Left hindlimb (tissue), 1 donor: ENCODE measurements at places on chromosomes 3 and 15.

DNA sequence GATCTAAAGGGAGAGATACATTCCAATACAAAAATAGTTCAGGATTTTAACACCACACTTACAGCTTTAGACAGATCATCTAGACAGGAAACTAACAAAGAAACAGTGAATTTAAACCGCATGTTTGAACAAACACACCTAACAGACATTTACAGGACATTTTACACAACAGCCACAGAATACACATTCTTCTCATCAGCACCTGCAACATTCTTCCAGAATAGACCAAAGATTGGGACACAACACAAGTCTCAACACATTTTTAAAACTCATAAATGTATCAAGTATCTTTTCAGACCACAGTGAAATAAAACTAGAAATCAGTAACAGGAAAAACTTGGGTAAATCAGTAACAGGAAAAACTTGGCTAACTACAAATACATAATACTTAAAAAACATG, 256.3 kb downstream of the MCTP2 start:
- DNase-seq: no peak

DNA sequence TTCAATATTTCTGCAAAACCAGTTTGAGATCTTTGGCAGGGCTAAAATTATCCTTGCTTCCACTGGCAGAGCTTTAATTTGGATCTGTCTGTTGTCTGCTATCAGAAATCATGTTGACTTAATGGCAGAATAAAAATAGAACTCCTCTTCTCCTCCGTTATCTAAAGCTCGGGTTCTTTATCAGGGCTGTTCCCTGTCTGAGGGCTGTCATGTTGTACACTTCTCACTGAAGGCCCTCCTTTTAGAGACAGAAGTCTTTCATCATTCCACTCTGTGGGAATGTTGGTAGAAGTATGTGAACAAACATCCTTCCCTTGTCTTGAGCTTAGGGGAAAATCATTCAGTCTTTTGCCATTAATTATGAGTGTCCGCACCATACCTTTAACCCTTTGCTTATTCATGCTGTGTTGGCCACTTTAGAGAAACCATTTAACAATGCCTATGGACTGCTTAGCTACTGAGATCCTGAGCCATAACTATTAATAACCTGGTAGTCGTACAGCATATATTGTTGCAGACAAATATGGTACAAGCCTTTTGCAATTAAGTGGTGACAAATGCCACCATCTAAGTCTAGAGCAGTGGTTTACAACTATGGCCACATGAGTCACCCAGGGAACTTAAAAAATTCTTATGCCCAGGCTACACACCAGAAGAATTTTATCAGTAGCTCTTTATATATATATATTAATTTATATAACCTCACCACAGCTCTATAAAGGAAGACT, 226.0 kb upstream of the TPM1 start:
- DNase-seq: no peak

DNA sequence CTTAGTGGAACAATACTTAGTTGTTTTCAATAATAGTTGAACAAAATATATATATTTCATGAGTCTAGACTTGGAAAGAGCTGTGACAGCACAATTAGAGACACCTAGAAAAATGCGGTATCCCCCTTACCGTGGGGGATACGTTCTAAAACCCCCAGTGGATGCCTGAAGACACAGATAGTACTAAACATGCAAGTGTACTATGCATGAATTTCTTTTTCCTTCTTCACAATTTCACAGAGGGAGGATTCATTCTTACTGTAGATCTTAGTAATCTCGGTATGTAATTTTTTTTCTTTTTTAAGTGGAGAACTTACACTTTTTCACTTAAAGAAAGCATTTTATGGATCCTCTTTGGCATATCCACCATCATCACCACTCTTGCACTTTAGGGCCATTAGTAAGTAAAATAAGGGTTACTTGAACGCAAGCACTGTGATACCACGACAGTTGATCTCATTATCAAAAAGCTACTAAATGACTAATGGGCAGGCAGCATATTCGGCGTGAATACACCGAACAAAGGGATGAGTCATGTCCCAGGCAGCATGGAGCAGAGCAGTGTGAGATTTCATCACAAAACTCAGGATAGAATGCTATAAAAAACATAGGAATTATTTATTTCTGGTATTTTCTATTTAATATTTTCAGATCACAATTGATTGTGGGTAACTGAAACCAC, 72.3 kb upstream of the ZNF280D start:
- no peak for DNase-seq

GRCh38 chr3:71786217-71786549, 1.2 kb upstream of the PROK2 start:
- DNase-seq: peak; percentile 36

DNA sequence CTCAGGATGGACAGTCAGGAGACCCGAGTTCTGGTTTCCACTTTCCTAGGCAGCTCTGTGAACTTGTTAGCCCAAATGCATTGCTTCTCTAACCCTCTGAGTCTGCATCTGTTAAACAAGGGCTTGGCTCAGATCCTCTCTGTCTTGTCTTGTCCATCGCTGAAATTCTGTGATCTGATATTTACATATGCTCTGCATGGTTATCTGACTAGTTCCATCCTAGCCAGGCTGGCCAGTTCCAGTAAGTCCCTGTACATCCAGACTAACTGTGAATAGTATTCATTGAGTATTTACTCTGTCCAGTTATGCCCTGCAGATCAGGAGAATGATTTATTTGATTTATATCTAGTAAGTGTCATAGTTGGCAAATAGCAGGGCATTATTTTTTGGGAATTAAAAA, 27.0 kb upstream of the SV2B start:
- DNase-seq: no peak

GRCh38 chr15:87219650-87220615, 1036.6 kb downstream of the NTRK3 start:
- DNase-seq: no peak

DNA sequence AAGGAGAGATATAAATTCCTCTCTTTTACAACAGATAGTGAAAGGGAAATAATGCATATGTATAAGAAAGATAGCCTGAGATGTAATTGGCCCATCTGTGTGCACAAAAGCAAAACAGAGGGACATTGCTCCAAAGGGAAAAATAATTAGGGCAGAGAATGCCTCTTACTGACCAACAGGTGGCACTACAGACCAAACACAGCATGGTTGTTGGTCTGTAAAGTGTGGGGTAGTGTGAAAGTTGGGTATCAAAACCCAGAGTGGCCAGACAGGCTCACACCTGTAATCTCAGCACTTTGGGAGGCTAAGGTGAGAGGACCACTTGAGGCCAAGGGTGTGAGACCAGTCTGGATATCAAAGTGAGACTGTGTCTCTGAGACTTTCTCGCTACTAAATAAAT, 4.5 kb upstream of the TLNRD1 start:
- DNase-seq: no peak

GRCh38 chr3:178297199-178297598, 239.0 kb upstream of the KCNMB2 start:
- no peak for DNase-seq

DNA sequence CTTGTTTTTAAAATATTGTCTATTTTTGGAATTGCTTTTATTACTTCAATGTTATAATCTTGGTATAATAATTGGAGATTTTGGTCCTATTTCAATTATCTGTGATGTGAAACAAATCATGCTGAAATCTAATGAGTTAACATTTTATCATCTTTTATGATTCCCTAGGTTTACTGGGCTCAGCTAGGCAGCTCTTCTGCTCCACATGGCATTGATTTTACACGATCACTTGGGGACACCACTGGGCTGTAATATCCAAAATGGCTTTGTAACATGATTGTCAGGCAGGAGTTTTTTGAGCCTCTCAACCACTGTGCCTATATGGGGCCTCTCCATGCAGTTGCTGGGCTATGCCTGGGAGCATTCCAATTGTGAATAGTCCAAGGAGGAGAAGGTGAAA, 163.3 kb downstream of the PYDC2 start:
- no peak for DNase-seq

GRCh38 chr3:5194801-5195509, 7.4 kb downstream of the EDEM1 start:
- no peak for DNase-seq

GRCh38 chr3:192884777-192885773, 32.6 kb downstream of the MB21D2 start:
- no peak for DNase-seq

- DNase-seq: peak; percentile 38
These were observed 646 bp upstream of the SLC35G2 start for GRCh38 chr3:136818191-136818768.

DNA sequence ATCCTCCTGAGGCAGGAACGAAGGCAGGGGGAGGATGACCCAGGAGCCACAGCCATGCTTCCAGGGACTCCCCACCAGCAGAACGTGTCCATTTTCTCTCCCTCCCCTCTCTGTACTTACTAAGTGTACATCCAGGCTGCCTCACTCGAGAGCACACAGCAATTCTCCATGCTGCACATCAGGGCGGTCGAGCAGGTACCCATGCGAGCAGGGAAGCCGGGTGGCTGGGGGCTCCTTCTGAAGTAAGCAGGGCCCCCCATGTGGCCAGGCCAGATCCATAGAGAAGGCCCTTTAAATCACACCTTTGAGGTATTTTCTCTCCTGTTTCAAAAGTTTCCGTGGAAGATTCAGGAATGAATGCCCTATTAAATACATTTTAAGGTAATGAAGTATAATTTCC, 41.2 kb upstream of the SLC6A11 start:
- no peak for DNase-seq

DNA sequence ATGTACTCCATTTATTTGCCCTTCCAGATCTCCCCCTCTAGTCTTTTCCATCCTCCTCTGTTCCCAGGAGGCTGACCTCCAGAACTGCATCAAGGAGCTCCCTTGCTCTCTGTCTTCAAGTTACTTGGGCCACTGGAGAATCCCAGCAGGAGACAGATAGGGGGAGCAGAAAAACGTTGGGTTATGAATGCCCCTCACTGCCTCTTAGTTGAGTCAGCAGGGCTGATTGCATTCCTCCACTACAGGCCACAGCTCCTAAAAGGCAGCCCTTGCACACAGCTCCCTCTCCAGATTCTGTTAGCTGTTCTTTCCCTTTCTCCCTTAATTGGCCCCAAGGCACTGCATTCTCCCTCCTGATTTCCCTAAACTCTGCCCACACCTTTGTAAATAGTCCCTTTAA, 12.4 kb upstream of the CEP152 start:
- no peak for DNase-seq

DNA sequence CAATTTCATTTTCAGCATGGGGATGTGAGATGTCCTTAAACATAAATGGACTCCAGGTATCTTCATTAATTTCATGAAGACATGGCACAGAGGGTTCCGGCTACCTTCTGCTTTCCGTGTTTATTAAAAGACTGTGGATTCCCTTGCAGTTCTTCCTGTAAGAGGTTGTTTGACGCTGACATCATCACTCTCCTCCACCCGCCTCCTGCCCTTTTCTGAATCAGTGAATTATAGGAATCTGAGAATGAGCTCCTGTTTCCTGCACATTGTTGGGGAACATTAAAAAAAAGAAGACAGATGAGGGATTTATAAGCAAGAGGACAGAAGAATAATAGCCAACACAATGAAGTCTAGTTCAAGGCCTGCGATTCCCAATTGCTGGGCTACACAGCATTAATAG, 191.3 kb downstream of the LPP start:
- no peak for DNase-seq

- no peak for DNase-seq
These were observed 354.3 kb upstream of the TRIM42 start for GRCh38 chr3:140323561-140323960.

DNA sequence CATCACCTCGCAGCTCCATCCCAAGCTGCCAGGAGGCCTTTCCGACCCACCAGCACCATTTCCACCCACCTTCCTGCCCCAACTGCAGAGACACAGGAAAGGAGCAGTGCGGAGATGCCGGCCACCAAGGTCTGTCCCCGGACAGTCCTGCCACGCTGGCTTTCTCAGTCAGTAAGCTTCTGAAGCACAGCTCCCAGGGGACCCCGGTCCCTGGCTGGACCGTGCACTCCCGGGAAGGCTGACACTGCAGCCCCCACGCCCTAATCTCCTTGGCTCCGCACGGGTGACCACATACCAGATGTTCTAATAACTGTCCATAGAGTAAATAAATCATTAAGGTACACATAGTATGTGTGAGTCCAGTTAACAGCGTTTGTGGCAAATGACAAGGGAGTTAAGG, 73.5 kb downstream of the VGLL4 start:
- no peak for DNase-seq

- no peak for DNase-seq
These were observed 11.4 kb downstream of the PGPEP1L start for GRCh38 chr15:98996169-98996568.

- DNase-seq: no peak
These were observed 53.5 kb downstream of the RUBCN start for GRCh38 chr3:197683191-197683590.

- DNase-seq: no peak
These were observed 117.4 kb upstream of the ABHD17C start for GRCh38 chr15:80577552-80578205.
